HFFc6 (cell line): ENCODE measurements at places on chromosomes 3 and 15. TPM values are rescaled to one million over a fixed set of nuclear protein-coding genes. Genes with fewer than 3 reads are reported as not detected.
A peak's percentile ranks its signal among the peaks of the same experiment; 100 is the strongest.

Gene PP2D1
- not detected in 3 replicates for total RNA-seq

- H3K36me3 ChIP-seq = no peaks in the 10 kb centered on the region
- H3K27me3 ChIP-seq = no peaks in the 10 kb centered on the region
- H3K4me1 ChIP-seq = no peaks in the 10 kb centered on the region
- DNase-seq = no peak
- H3K27ac ChIP-seq = no peak overlapping the region
Observed at GRCh38 chr3:144564011-144564410, 592.4 kb downstream of the DIPK2A start.

DNA sequence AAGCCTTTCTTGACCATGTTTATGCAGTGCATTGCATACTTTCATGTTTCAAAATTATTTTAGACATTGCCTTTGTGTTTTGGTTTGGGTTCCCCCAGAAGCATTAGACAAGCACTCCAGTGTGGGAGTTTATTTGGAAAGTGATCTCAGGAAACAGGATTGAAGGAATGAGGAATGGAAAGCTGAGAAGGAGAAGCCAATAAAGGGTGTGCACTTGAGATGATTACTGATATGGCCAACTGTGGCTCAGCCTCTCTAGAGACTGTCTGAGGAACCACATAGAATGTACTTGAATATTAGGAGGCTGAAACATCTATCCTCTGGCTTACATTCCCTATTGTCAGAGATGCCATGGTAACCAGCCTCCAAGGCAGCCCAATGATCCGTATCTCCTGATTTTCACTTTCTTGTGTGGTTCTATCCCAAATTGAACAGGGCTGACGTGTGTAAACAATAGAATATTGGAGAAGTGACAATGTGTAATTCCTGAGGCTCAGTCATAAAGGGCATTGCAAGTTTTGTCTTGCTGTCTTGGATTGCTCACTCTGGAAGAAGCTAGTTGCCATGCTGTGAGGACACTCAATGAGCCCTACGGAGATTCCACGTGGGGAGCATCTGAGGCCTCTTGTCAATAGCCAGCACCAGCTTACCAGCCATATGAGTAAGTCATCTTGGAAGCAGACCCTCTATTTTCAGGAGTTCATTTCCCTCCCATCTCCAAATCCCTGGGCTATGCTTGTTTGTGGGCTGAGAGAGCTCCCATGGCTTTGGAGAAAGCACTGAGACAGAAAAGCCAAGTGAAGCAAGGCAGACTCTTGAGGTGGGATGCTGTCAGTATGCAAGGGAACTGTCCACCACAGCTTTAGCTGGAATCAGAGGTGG lies 84.7 kb downstream of the SCN11A start:
- H3K36me3 ChIP-seq = no peaks in the 10 kb centered on the region
- no peak overlapping the region for H3K27ac ChIP-seq
- H3K4me3 ChIP-seq = no peak overlapping the region
- no peak for DNase-seq
- H3K27me3 ChIP-seq = peaks cover 15% of the 10 kb centered on the region; the same call in 1 of the 2 replicates
- H3K4me1 ChIP-seq = no peaks in the 10 kb centered on the region

DNA sequence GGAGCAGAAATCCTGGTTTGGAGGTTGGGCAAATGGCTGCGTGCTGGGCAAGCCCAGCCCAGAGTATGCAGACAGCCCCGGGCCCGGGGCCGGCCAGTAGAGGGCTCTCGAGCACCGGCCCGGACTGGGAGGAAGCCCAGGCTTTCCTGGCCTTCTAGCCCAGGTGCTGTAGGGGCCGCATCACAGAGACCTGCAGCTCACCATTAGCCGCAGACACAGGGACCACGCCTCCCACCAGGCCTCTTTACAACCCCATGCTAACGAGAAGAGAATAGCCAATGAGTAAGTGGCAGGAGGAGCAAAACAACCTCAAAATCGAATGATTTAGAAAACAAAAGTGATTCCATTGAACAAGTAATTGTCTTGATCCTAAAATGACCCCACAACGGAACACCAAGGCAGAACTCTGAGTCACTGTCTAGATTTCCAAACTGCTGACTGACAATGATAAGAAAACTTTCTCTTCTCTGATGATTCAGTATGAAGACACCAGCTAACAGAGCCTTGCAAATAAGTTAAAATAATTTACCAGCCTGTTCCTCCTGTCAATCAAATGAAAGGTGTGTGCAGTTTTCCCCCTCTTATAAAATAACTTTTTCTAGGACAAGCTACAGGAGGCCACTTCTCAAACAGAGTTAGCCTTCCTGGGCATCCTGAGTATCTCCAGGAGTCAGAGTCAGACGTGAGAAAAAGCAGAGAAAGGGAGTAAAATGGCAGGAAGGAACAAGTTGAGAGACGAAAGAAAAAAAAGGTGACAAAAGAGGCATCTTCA lies 102.2 kb downstream of the DGKG start:
- H3K27me3 ChIP-seq = peaks cover 42% of the 10 kb centered on the region
- H3K27ac ChIP-seq = peak overlapping the region; percentile 71
- H3K4me1 ChIP-seq = peaks cover 18% of the 10 kb centered on the region
- peak; percentile 43 for DNase-seq
- no peaks in the 10 kb centered on the region for H3K36me3 ChIP-seq
- H3K4me3 ChIP-seq = peak overlapping the region; percentile 74

- H3K4me1 ChIP-seq = peaks cover 51% of the 10 kb centered on the region
- peaks cover 26% of the 10 kb centered on the region for H3K36me3 ChIP-seq
- no peaks in the 10 kb centered on the region for H3K27me3 ChIP-seq
- H3K27ac ChIP-seq = no peak overlapping the region
Observed at GRCh38 chr3:69752241-69752640, 13.0 kb downstream of the MITF start.

GRCh38 chr3:43995547-43996378 lies 245.9 kb upstream of the TOPAZ1 start:
- no peak for DNase-seq
- peak overlapping the region; percentile 46; the same call in 1 of the 2 replicates for H3K27ac ChIP-seq
- H3K36me3 ChIP-seq = peaks cover 9% of the 10 kb centered on the region; the same call in 1 of the 2 replicates
- H3K4me3 ChIP-seq = peak overlapping the region; percentile 90

Gene ZBED2
- 0.12 to 0.19 TPM (median 0.15 TPM) in 3 replicates for total RNA-seq

DNA sequence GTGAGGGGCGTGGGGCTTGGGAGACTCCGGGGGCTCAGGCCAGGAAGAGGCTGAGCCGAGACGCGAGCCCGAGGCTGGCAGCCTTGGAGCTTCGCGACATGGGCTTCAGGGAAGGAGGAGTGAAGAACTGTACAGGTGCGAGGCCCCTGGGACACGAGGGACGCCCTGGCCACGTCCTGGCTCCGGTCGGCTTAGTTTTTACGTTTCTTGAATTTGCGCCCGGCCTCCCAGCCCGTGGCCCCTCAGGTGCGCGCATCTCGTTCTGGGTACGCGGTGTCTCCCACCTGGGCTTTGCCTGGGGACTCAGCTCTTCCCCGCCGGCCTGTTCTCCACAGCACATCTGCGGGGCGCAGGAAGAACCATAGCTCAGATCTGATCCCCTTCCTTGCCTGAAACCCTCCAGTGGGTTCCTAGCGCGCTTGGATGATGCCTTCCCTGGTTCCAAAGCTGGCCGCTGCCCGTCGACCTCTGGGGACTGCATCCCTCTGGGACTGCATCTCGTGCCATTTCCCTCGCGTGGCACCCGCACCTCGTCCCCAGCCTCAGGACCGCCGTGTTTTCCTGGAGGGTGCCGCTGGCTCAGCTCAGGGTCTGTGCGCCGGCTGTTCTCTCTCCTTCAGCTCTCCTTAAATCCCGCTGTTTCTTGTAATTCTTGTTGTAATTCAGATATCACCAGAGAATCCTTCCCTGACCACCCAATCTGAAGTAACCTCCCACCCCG lies 614 bp downstream of the CHCHD6 start:
- no peak for DNase-seq
- H3K27me3 ChIP-seq = peaks cover 7% of the 10 kb centered on the region; the same call in 1 of the 2 replicates
- H3K4me3 ChIP-seq = peak overlapping the region; percentile 92
- 0 out of 2 replicates have a peak, but pooled peaks cover 11% of the 10 kb centered on the region for H3K36me3 ChIP-seq

DNA sequence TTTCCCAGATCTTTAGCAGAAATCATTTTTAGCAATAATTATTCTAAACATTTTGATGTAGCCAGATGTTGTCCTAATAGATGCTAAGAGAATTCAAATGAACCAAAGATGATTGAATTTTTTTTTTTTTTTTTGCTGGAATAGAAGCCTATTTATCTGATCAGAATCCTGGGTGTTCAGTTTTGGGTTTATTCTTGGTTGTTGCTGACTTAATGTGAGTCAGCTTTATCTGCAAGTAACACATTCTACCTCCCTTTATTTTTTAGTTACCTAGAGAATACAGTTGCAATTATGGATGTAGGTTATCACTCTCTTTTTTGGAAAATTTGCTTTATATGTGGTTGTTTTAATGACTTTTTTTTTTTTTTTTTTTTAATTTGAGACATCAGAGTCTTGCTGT lies 6.4 kb downstream of the CEP97 start:
- H3K4me1 ChIP-seq = 0 out of 2 replicates have a peak, but pooled peaks cover 6% of the 10 kb centered on the region
- no peak overlapping the region for H3K27ac ChIP-seq
- H3K27me3 ChIP-seq = no peaks in the 10 kb centered on the region
- peaks cover 42% of the 10 kb centered on the region for H3K36me3 ChIP-seq
- no peak overlapping the region for H3K4me3 ChIP-seq
- no peak for DNase-seq

Gene XPC
- 38.2 to 39.5 TPM (median 38.7 TPM) in 3 replicates for total RNA-seq

Gene GOLGA8Q
- total RNA-seq = 0.39 TPM in 1 of 3 replicates, not detected in the others

- H3K4me1 ChIP-seq = peaks cover 38% of the 10 kb centered on the region
- DNase-seq = no peak
- peak overlapping the region; percentile 88 for H3K27ac ChIP-seq
- H3K27me3 ChIP-seq = no peaks in the 10 kb centered on the region
- H3K4me3 ChIP-seq = peak overlapping the region; percentile 97
Observed at GRCh38 chr3:161221806-161222600, 892 bp downstream of the NMD3 start.

Gene EHHADH
- 3.1 to 6.7 TPM (median 4.8 TPM) in 3 replicates for total RNA-seq

DNA sequence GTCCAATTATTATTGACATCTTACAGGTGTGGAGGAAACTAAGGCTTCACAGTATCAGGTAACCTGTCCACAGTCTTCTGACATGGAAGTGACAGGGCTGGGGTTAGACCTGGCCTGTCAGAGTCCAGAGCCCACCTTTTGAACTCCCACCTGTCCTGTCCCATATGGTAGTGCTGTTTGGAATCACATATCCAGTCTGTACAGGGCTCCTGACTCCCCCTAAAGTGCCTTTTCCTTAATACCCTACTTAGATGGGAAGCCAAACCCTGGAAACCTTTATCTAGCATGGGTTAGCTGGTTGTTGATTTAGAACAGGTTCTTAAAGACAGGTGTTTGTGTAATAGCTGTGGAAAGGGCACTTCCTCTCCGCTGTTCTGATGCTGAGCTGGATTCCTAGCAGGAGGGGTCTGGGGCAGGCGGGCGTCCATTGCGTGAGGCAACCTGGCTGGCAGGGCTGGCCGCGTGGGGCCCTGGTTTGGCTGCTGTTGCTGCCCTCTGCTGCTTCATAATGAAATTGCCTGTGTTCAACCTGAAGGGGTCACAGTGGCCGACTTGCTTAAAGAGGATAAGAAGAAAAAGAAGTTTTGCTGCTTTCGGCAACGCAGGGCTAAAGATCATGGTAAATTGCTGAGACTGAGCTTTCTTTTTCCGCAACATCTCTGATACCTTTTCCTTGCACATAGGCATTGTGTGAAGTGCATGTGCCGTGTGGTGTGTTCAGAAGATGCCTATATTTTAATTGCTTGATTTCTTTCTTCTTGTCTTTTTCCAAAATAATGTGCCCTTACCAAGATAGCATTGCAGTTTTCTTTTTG lies 136.2 kb downstream of the CHDH start:
- H3K36me3 ChIP-seq = no peaks in the 10 kb centered on the region
- DNase-seq = peak; percentile 61
- H3K4me3 ChIP-seq = no peak overlapping the region

DNA sequence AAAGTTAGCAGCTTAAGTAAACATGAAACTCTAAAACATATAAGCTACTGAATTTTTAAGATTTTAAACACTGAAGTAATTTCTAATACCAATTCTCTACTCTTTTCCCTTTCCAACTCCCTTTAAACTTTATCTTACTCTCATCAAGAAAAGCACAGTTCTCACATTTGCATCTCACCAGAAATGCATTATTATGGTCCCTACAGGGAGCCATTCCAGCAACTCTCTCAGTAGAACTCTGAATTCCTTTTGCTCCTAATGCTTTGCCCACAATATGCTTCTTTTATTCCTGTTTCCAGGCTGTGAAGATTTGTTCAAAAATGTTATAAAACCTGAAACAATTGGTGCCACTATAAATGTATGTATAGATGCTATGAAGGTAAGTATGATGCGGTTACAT lies 83.4 kb downstream of the TFDP2 start:
- no peak overlapping the region for H3K27ac ChIP-seq
- no peak overlapping the region for H3K4me3 ChIP-seq
- no peaks in the 10 kb centered on the region for H3K4me1 ChIP-seq
- H3K27me3 ChIP-seq = no peaks in the 10 kb centered on the region; the same call in 1 of the 2 replicates
- no peak for DNase-seq
- H3K36me3 ChIP-seq = no peaks in the 10 kb centered on the region

- H3K36me3 ChIP-seq = peaks cover 20% of the 10 kb centered on the region
- H3K4me3 ChIP-seq = no peak overlapping the region
- DNase-seq = no peak
- no peaks in the 10 kb centered on the region for H3K27me3 ChIP-seq
Observed at GRCh38 chr3:150613709-150614480, 10.8 kb downstream of the SELENOT start.

GRCh38 chr15:101528108-101528916 lies 38.8 kb upstream of the PCSK6 start:
- no peak overlapping the region for H3K4me3 ChIP-seq
- no peak for DNase-seq
- no peak overlapping the region for H3K27ac ChIP-seq
- H3K4me1 ChIP-seq = 0 out of 2 replicates have a peak, but pooled peaks cover 6% of the 10 kb centered on the region
- H3K36me3 ChIP-seq = no peaks in the 10 kb centered on the region
- H3K27me3 ChIP-seq = peaks cover 39% of the 10 kb centered on the region

DNA sequence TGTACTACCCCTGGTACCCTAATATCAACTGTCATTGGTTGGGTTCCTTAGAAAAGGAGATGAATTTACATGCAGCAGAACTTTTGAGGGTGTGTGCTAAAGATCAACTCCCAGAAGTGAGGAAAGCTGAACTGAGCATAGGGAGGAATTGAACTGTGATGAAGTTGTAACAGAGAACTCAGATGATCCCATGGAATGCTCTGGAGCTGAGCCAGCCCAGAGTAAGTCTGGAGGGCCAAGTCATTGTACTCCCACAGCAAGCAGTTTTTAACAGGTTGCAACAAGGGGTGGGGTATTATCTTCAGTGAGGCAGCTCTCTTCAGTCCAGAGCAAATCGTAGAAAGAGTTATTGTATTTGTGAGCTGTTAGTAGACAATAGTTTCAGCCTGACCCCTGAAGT lies 572.3 kb downstream of the PYDC2 start:
- H3K27ac ChIP-seq = no peak overlapping the region
- no peak overlapping the region for H3K4me3 ChIP-seq
- no peak for DNase-seq
- H3K4me1 ChIP-seq = no peaks in the 10 kb centered on the region; the same call in 1 of the 2 replicates
- H3K27me3 ChIP-seq = no peaks in the 10 kb centered on the region

- no peaks in the 10 kb centered on the region for H3K4me1 ChIP-seq
- DNase-seq = no peak
- H3K36me3 ChIP-seq = no peaks in the 10 kb centered on the region
Observed at GRCh38 chr15:37682304-37682703, 252.1 kb upstream of the TMCO5A start.

DNA sequence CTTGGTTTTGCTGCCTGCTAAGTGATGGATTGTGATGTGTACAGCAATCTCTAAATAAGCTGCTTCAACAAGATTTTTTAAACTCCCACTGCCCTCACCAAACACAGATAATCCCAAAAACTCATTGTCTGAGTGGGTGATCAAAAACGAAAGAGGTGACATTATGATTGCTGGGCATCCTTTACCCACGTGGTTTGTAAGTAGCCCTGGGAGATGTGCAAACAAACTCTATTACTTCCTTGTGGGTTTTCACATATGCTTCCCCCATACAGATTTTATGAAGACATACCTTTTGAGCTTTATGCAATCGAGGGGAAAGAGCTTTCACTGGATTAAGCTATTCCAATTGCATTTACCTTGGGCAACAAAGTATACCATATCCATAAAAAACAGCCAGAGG lies 1000.4 kb downstream of the FHIT start:
- no peak overlapping the region for H3K27ac ChIP-seq
- no peaks in the 10 kb centered on the region for H3K36me3 ChIP-seq
- no peak for DNase-seq
- H3K4me1 ChIP-seq = no peaks in the 10 kb centered on the region
- no peaks in the 10 kb centered on the region for H3K27me3 ChIP-seq
